ENCODE measurements at places on chromosomes 7 and 10. TPM values are rescaled to one million over a fixed set of nuclear protein-coding genes. Genes with fewer than 3 reads are reported as not detected.

PON1 gene
- not detected for total RNA-seq

WEE2 gene
- total RNA-seq, result not detected

PDSS1 gene
- 3.6 TPM for total RNA-seq

SFTPA2 gene
- total RNA-seq, result not detected

PAX4 gene
- total RNA-seq, result not detected

Data from smooth muscle cell of the umbilical artery (primary cell).